ENCODE measurements at places on chromosomes 7 and 10.

DNA sequence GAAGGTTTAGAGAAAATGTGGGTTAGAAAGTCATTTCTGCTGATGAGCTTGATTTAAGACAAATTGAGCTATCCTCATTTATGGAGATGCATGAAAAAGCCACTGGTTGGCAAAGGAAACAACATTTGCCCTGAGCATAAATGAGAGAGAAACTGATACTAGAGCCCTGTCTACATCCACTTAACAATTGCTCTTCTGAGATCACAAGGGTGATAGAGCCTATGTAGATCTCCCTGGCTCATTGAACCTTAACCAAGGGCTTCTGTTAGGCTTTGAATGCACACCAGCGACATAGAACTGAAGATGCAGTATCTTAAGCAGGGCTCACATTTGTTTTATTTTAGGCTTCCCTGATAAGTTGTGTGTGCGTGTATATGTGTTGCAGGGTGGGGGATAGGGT lies 35.0 kb downstream of the GPR141 start:
- no peak for DNase-seq

DNA sequence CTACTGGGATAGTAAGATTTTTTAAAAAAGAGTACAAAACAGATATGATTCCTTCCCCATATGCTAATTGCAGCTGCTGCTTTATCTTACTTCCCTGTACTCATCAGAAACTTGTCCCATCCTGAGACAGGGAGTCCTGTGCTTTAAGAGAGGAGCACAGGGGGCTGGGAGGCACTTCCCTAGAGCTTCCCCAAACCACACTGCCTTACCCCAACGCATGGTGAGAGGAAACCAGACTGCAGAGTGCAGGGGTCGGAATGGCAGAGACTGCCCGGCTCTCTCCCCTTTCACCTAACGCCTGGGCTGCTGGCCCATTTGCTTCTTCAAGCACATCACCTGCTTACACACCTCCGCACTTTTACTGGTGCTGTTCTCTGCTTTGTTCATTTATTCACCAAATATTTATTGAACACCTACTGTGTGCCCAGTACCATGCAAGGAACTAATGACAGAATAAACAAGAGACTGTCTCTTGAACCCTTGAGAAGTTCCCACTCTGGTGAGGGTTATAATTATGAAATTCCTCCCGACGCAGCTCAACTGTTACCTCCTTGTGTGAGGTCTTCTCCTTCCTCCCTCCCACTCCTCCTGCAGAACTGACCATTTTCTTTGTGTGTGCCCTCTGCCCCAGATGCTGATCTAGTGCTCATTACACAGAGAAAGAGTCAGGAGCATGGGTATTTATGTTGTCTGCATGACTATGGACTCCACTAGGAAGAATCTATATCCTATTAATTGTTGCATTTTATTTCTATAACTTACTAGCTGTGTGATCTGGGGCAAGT lies 289.7 kb downstream of the TCF7L2 start:
- no peak for DNase-seq

DNA sequence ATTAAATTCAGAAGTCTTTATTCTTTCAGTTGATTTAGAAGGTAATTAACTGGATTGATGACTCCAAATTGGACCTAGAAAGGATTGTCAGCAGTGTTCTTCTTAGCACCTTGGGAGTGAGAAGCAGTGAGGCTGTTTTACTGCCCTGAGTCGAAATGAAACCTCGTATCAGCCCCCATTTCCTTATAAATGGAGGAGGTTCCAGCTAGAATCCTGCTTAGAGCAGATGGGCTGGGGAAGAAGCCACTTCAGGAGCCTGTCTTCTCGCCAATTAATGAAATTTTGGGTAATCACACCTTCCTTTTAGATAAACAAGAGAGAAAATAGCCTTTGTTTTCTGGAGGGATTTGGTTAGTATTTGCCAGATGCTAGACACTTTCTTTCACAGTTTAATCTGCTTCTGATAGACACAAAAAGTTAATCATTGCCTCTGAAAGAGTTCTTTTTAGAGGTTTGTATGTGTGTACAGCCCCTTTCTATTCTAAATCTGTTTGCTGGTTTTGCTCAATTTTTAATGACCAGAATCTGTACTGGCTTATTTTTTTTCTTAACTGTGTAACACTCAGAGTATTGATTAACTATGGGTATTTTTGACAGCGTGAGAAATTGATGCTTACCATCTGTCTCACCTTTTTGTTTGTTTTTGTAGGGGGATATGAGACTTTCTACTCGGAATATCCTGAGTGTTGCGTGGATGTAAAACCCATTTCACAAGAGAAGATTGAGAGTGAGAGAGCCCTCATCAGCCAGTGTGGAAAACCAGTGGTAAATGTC lies 4.6 kb downstream of the DUSP5 start:
- DNase-seq: no peak

- no peak for DNase-seq
Measured at GRCh38 chr10:121183236-121183635, 332.1 kb downstream of the WDR11 start.

GRCh38 chr10:33099748-33100147 lies 141.7 kb upstream of the ITGB1 start:
- DNase-seq: no peak

DNA sequence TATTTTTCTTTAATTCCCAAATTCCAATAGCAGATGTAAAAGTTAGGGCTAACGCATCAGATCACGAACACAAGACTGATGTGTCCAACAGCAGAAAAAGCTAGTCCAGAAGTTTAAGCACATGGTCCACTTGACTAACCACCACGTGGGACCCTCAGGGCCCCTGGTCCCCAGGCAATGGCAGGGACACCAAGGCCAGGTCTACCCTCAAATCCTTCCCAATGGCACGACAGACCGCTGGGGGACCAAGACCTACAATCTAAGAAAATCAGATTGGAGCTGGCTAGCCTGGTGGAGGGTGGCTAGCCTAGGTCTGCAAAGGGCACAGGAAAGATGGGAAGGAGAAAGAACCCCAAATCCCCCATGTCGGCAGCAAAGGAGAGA lies 1.5 kb downstream of the GIGYF1 start:
- DNase-seq: no peak

- no peak for DNase-seq
Measured at GRCh38 chr7:128430207-128430606, 20.4 kb upstream of the IMPDH1 start.

DNA sequence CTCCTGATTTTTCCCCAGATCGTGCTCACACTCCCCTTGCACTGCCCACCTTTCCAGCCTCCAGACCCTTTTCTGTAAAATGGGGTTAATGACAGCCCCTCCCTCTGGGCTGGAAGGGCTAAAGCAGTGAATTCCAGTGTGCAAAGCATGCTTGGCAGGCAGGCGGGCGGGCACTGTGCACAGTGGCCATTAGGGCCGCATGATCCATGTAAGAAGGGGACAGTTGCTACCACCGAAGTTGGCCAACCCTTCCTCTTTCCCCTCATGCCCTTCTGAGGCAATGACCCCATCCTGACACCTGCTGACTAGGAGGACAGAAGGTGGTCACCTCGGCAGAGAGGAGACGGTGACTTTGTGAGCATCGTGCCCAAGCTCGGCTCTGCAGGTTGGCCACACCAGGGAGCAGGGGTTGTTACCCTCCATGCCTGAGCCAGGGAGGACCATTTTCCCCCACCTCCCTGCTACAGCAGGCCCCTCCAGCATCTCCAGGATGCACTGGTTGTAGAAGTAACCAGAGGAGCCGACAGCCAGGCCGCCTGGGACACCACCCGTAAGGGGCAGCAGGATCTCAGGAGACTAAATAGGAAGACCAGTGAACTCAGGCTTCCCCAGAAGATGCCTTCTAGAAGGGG lies 166.4 kb downstream of the SLIT1 start:
- DNase-seq: no peak

GRCh38 chr10:113808168-113808567 lies 45.7 kb downstream of the DCLRE1A start:
- no peak for DNase-seq

Data from T-helper 17 cell (primary cell).